ENCODE measurements at places on chromosomes 1 and 21.

GRCh38 chr1:66728021-66728420 is 24.2 kb upstream of the DYNLT5 start:
- DNase-seq = peak; percentile 11

- DNase-seq = peak; percentile 78
These were observed 103.8 kb downstream of the EPHB2 start for GRCh38 chr1:22814176-22815042.

DNA sequence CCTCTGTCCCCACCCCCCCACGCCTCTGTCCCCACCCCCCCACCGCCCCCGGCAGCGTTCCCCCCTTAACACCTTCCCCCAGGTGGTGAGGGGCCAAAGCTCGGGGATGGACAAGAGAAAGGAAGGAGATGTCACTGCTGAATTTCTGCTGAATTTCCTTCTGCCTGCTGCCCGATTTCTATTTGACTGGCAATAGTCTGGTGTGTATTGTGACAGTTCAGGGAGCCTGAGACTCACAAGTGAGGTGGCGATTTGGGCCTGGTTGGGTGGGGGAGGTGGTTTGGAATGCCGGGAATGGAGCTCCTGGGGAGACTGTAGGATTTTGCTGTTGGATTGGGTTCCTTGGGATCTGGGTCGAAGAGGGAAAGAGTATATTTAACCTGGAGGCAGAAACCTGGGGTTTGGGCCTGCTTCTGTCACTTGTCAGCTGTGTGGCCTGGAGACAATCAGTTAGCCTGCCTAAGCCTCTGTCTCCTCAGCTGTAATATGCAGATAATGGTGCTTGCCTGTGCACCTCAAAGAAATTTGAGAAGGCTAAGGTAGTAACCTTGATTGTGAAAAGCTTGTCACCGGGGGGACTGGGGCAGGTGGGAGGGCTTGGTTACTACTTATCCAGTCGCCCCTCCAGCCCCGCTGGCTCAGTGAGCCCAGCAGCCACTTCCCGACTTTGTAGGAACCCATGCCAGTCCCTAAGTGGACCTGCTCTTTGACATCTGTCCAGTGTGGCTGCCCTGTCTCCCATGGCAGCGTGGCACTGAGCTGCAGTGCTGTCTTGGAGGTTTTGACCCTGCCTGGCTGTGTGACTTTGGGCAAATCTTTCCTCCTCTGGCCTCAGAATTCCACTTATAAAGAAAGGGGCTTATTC is 7.7 kb upstream of the LMNA start:
- peak; percentile 71 for DNase-seq

GRCh38 chr1:69426401-69426800 is 141.3 kb upstream of the LRRC7 start:
- DNase-seq = no peak

DNA sequence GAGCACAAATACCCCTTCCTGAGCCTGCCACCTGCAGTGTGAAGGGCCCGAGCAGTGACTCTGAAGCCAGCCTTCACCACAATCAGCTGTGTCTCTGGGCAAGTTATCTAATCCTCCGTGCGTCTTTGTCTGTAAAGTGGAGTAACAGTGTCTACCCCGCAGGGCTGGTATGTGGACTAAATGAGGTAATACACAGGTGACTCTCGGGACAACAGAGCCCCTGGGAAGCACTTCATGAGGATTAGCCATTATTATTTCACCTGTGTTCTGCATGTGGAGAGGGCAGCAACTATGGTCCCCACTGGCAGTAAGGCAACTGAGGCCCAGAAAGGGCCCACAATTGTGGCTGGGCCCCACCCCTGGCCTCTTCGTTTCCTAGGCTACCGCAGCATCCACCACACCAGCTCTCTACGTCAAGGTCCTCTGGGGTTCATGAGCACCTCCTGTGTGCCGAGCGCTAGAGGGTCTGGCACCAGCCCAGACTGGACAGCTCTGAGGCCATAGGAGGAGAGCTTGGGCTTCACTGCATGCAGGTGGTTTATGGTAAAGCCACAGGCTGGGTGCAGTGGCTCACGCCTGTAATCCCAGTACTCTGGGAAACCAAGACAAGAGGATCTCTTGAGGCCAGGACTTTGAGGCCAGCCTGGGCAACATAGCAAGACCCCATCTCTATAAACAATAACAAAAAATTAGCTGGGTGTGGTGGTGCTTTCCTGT is 41.3 kb upstream of the LRP8 start:
- no peak for DNase-seq

All from AG10803 (cell line).